ENCODE measurements at places on chromosomes 6 and 20.

GRCh38 chr6:40816601-40817000, 222.4 kb downstream of the UNC5CL start:
- no peak for DNase-seq

GRCh38 chr6:106527979-106528378, 101.3 kb downstream of the RTN4IP1 start:
- no peak for DNase-seq

DNA sequence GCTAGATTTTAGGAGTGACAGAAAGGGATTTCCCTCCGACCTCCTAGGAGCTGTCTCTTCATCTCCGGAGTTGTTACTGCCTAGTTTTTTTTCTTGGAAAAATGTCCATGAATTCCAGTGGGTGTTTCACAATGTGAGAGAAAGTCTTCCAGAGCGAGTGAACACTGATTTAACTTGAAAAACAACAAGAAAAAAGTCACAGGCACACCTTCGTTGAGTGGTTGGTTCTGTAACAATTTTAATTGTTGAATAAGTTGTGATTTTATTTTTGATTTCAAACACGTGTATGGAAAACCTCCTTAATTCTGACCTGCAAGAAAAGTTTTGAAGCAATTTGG, 2.9 kb downstream of the TFAP2C start:
- no peak for DNase-seq

GRCh38 chr20:9600562-9600961, 86.2 kb downstream of the LAMP5 start:
- no peak for DNase-seq

DNA sequence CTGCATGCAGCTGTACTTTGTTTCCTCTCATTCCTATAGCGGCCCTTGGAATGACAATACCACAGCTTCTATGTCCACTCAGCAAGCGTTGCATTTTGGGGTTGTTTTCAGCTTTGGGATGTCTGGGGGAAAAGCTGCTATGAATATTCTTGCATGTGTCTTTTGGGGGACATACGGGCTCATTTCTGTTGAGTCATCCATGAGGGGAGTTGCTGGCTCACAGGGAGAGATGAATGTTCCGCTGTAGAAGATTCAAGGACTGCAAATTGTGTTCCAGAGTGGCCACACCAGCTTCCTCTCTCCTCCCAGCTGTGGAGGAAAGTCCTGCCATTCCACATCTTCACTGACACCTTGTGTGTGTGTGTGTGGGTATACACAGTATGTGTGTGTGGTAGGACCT, 43.3 kb downstream of the TGM2 start:
- DNase-seq, result no peak

- DNase-seq, result no peak
Observed at GRCh38 chr6:161308075-161308655, 34.3 kb upstream of the AGPAT4 start.

DNA sequence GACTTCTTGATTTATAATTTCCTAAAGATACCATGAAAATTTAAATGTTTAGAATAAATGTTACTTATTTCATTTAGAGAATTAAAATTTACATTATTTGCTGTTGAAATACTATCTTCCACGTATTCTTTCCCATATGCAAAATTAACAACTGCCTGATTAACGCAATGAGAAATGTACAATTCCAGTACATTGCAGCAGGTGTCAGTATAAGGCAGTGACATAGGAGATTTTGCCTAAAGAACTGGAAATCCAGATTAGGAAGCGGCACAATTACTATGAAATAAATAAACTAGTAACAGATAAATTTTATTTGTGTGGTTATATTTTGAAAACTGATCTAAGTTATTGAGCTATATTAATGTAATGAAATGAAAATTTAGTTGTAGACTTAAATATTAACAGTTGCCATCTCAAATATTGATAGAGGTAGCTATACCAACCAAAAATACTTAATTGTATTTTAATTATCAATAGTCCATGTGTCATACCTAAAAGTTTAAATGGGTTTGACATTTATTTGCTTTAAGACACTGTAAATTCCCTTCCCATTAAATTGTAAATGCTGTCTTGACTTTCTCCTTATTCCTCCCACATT, 300.2 kb downstream of the UTRN start:
- DNase-seq, result no peak

DNA sequence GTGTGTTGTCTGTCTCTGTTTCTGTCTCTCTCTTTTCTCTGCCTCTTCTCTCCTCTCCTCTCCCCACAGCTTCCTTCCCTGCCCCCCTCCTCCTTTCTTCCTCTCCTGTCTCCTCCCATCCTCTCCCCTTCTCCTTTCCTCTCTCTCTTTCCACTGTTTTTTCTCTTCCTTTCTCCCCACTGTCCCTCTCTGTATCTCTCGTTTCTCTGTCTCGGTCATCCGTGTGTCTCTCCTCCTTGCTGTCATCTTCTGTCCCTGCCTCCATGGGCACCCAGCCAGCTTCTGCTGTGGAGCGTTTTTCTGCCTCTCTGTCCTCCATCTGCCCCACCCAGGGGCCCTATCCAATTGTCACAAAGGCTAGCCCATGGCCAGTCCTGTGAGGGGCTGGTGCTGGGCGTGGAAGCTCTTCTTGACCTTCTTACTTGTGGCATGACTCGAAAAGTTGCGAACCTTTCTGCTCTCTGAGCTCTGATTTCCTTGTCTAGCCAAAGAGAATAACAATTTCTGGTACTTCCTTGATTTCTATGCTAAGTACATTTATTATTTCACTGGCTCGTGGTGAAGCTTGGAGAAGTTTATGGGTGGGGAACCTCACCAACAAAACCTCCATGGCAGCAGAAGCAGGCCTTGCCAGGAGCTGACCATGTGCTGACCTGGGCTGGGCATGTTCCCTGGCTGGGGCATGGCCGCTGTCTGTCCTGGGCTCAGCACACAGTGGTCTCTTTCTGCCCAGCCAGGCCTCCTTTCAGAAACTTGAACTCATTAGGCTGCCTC, 69.3 kb downstream of the CEBPB start:
- DNase-seq, result no peak

DNA sequence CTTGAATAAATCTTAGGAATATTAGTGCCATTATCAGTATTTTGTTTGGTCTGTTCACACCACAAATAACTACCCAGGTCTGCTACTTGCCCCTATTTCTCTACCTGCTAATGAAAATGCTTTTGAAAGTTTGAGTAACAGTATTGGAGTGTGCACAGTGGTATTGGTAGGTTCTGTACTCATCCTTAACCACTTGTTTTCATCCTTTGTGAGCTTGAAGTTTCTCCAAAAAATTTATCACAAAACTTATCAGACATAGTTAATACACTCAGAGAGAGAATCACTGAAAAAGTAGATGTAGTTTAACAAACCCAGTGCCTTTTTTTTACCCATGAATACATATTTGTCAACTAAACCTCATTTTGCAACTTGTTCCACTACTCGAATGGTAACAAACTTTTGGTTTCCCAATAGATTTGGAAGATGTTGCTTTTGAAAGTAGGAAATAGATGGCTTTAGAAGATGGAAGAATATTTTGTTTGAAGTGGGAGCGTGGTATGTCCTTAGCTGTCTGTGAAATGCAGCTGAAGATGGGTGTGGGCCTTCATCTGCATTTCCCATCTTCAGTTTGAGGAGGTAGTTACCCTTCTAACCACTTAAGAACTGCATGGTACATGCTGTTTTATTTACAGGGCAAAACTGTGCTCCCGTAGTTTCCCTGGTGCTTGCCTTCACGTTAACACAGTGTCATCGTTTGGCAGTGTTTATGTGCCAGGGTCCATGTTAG, 9.0 kb downstream of the PTPN1 start:
- DNase-seq, result no peak

- DNase-seq, result no peak
Observed at GRCh38 chr6:156924246-156924645, 147.1 kb downstream of the ARID1B start.
